ENCODE measurements at places on chromosomes 5 and 9. TPM values are rescaled to one million over a fixed set of nuclear protein-coding genes. Genes with fewer than 3 reads are reported as not detected.

GRCh38 chr9:86730163-86730928 is 217.0 kb downstream of the GAS1 start:
- no peaks in the 10 kb centered on the region for H3K36me3 ChIP-seq
- H3K27ac ChIP-seq: no peak overlapping the region
- no peaks in the 10 kb centered on the region for H3K27me3 ChIP-seq
- DNase-seq: no peak
- H3K4me1 ChIP-seq: no peaks in the 10 kb centered on the region
- no peak overlapping the region for H3K4me3 ChIP-seq

GRCh38 chr5:76180814-76181805 is 97.9 kb downstream of the SV2C start:
- H3K27ac ChIP-seq: no peak overlapping the region
- H3K4me1 ChIP-seq: peaks cover 5% of the 10 kb centered on the region
- H3K4me3 ChIP-seq: no peak overlapping the region
- no peaks in the 10 kb centered on the region for H3K27me3 ChIP-seq
- no peaks in the 10 kb centered on the region for H3K36me3 ChIP-seq

TAF1L gene
- not detected for total RNA-seq

- DNase-seq: no peak
- H3K27me3 ChIP-seq: no peaks in the 10 kb centered on the region
- no peak overlapping the region for H3K27ac ChIP-seq
- H3K36me3 ChIP-seq: no peaks in the 10 kb centered on the region
- no peaks in the 10 kb centered on the region for H3K4me1 ChIP-seq
- H3K4me3 ChIP-seq: no peak overlapping the region
Measured at GRCh38 chr9:111102793-111103464, 64.7 kb upstream of the LPAR1 start.

DNA sequence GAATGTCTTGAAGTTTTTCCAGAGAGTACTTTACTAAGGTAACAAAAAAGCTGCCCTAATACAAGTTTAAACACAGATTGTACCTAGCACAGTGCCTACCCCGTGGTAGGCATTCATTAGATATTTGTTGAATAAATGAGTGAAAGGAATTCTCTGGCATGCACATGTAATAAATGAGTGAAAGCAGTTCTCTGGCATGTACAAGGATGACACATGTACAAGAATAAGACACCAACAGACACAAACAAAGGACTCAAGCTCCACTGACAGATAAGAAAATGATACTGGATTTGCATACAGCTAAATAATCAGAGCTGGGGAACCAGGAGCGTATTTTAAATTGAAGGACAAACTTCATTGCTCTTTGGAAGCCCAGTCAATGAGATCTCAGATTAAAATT is 535.8 kb downstream of the EFNA5 start:
- no peaks in the 10 kb centered on the region for H3K4me1 ChIP-seq
- H3K27me3 ChIP-seq: no peaks in the 10 kb centered on the region
- no peaks in the 10 kb centered on the region for H3K36me3 ChIP-seq
- DNase-seq: no peak
- no peak overlapping the region for H3K27ac ChIP-seq

SCGB3A1 gene
- total RNA-seq: 1.6 TPM

Data from CD8-positive, alpha-beta memory T cell (primary cell).